ENCODE measurements at places on chromosomes 2 and 18.

DNA sequence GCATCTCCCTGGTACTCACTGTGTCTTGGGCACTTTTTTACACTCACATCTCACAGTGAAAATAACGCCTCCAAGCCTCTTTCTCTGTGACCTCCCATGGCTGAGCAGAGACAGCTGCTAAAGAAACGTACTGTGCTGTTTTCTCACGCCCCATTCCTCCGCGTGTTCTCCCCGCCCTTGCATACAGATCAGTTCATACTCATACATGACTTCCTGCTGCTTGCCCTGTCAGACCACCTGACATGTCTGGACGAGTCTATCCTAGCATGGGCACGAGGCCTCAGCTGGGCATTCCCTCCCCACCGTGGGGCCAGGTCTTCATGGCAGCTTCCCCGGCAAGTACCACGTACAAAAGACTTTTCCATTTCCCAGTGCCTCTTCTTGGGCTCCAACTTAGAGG is 21.2 kb upstream of the IL1A start:
- no peak for DNase-seq

GRCh38 chr2:54672590-54673456 is 50.6 kb upstream of the EML6 start:
- no peak for DNase-seq

DNA sequence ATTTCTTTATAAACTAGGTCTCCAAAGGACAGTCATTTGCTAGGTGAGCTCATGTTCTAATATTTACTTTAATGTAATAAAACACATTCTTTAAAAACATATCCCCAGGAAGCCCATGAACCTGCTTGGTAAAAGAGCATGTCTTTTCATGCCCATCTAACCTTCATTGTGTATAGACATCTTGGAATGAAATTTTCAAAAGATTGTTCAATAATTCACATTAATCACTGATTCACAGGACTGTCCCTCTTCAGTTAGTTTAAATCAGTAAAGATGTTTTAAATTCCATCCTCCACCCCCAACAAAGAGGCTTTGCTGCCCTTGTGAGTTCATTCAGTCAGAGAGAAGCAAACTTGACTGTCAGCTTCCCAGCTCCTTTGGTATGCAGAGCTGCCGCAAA is 633.4 kb upstream of the CELF4 start:
- no peak for DNase-seq

DNA sequence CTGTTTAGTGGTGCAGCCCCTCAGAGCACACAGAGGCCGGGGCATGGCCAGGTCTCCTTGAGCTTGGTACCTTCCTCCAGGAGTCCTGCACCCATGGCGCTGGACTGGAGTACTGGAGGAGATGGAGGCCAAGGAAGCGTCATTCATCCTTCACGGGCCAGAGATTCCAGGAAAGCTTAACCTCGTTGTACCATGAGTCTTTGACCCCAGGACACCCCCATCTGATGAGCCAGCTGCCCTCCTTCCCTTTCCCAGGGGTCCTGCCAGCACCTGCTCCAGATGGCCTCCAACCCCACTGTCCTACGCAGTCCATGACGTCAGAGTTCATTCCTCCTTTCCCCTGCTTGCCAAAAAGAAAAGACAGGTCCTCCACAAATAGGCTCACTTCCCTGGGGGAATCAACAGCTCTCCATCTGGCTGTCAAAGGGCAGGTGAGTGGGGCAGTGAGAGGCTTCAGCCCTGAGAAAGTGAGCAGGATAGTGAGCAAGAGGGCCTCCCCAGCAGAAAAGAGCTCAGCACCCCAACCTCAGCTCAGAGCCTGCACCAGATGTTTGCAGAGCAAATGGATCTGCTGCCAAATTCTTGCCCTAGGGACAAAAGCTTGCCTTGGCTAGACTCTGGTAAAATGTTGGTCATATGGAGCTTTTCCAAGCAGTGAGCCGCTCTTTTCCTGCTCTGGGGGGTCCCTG is 4.5 kb upstream of the NPPC start:
- DNase-seq: no peak

DNA sequence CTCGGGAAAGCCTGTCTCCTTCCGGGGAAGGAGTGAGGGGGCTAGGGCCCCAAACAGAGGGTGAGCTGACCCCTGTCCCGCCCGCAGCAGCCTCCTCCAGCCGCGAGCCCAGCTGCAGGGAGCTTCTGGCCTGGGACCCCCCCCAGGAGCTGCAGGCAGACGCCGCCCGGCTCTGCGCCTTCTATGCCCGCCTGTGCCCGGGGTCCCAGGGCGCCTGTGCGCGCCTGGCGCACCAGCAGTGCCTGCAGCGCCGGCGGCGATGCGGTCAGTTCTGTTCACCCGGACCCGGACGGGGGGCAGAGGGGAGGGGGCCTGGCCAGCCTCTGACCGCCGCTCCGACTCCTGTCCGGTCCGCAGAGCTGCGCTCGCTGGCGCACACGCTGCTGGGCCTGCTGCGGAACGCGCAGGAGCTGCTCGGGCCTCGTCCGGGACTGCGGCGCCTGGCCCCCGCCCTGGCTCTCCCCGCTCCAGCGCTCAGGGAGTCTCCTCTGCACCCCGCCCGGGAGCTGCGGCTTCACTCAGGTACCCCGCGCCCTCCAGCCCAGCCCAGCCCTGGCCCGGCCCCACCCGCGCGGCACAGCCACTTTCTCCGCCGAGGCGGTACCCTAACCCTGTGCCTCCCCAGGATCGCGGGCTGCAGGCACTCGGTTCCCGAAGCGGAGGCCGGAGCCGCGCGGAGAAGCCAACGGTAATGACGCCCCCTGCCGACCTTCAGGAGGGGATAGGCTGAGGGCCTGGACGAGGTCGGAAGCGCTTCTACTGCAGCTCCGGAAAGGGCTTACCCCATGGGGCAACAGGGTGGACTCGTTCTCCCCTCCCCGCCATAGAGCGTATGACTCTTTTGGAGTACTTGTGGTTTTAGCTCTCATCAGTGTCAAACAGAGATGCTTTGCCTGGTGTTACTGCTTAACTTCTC is 2.0 kb upstream of the CHRND start:
- peak; percentile 9 for DNase-seq

GRCh38 chr2:137986268-137986667 is 22.0 kb downstream of the HNMT start:
- no peak for DNase-seq

GRCh38 chr18:63979409-63979920 is 9.6 kb downstream of the SERPINB8 start:
- DNase-seq: peak; percentile 73

- DNase-seq: peak; percentile 22
Measured at GRCh38 chr2:42493468-42494354, at the start of gene KCNG3. Gene KCNG3 (minus strand): TSS chr2:42493982. CDS start chr2:42493501, 481 bp downstream.
